ENCODE measurements at places on chromosomes 1 and 21. TPM values are rescaled to one million over a fixed set of nuclear protein-coding genes. Genes with fewer than 3 reads are reported as not detected.
A peak's percentile ranks its signal among the peaks of the same experiment; 100 is the strongest.

DNA sequence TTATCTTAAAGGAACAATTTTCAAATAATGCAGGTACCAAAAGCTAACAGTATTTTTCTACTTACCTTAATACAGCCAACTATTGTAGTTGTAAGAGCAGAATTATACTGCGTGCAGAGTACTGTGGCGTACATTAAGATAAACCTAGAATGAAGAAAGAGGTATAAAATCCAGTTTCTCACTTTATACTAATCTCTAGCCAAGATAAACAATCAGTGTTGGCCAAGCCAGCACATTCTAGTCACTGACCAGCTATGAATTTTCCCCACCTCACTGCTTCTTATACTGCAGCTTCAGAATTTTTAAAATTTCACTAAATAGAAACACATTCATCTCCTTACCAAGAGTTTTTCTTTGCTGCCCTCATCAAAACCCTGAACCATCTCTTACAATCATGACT, 33.6 kb downstream of the SLC35D1 start:
- H3K36me3 ChIP-seq: no peaks in the 10 kb centered on the region
- H3K4me1 ChIP-seq: peaks cover 31% of the 10 kb centered on the region
- H3K27ac ChIP-seq: peak overlapping the region; percentile 78
- DNase-seq: no peak
- no peaks in the 10 kb centered on the region for H3K27me3 ChIP-seq

GRCh38 chr1:1826356-1827088, 48.3 kb upstream of the NADK start:
- peaks cover 19% of the 10 kb centered on the region for H3K36me3 ChIP-seq
- H3K4me1 ChIP-seq: peaks cover 16% of the 10 kb centered on the region
- no peak overlapping the region for H3K4me3 ChIP-seq
- no peaks in the 10 kb centered on the region for H3K27me3 ChIP-seq

DNA sequence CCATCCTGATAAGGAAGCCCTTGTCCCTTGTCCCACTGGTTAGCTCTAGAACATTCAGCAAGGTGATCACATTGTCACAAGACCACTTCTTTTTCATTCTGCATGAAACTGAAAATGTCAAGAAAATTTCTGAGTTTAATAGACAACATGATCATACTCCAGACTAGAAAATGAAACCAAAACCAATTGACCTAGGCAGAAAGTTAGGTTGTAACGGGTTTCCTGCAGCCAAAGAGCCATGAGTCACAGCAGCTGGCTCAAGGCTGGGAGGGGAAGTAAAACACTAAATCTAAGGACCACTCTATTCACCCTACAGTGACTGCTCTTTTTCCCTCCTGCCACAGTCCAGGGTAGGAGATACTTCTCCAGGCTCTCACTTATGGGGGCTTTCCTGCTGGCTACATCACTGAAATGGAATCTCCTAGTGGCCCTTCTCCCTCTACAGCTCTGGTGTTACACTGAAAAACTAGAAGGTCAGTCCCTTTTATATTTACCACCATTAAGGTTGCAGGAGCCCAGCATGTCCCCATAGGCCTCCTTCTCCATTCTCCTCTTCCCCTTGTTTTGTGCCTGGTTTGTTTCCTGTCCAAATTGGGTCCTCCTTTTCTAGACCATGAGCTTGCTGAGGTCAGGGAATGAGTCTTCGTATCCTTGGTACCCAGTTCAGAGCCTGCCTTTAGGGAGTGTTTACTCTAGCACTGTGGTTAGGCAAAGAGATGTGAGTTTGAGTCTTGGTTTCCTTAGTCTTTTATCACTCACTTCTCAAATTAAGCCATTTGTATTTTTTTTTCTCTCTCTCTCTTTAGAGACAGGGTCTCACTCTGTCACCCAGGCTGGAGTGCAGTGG, 236.5 kb upstream of the JUN start:
- DNase-seq: peak; percentile 85
- H3K4me3 ChIP-seq: peak overlapping the region; percentile 17
- H3K36me3 ChIP-seq: no peaks in the 10 kb centered on the region
- H3K4me1 ChIP-seq: peaks cover 31% of the 10 kb centered on the region
- no peaks in the 10 kb centered on the region for H3K27me3 ChIP-seq
- peak overlapping the region; percentile 89 for H3K27ac ChIP-seq

Gene CSMD2
- total RNA-seq: 0.25 TPM

Gene NBPF8
- total RNA-seq: 11.0 TPM

Gene LY9
- 4.7 TPM for total RNA-seq

- DNase-seq: no peak
- H3K27me3 ChIP-seq: no peaks in the 10 kb centered on the region
- peaks cover 19% of the 10 kb centered on the region for H3K36me3 ChIP-seq
- peaks cover 26% of the 10 kb centered on the region for H3K4me1 ChIP-seq
- H3K27ac ChIP-seq: peak overlapping the region; percentile 77
Observed at GRCh38 chr1:42456754-42457089, 379 bp downstream of the PPCS start.

DNA sequence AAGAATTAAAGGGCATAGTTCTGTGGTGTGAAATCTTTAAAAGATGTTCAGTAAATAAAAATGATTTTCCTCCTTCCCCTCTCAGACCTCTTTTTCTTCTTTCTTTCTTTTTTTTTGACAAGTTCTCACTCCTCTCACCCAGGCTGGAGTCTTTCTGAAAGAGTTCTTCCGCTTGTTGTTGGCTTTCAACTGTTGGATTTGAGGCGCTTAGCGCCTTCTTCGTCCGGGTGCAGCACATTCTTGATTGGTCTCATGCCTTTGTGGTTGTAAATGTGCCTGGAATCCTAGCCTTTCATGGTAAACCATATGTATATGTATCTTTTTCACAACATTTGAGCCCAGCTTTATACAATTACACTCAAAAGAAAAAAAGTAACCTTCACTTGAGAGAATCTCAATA, 980 bp upstream of the METTL18 start:
- H3K4me3 ChIP-seq: no peak overlapping the region
- no peaks in the 10 kb centered on the region for H3K36me3 ChIP-seq
